ENCODE measurements at places on chromosomes 1 and 21.
A peak's percentile ranks its signal among the peaks of the same experiment; 100 is the strongest.

DNA sequence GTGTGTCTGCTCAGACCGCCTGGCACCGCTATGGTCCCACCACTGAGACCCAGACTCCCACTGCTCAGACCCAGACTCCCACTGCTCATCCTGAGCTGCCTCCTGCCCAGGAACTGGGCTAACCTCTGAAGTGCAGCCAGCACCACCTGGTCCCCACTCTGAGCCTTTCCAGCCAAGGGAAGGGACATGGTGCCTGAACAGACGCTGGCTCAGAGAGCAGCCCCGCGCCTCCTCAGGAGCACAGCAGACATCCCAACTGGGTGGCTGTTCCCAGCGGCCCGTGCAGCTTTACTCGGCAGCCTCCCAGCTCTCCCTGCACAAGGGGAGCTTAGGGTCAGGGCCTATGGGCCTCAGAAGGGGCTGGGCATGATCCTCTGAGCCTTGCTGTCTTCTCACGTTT lies 27.8 kb upstream of the CNTN2 start:
- DNase-seq: no peak
- peaks cover 9% of the 10 kb centered on the region for H3K4me1 ChIP-seq
- no peaks in the 10 kb centered on the region for H3K36me3 ChIP-seq
- no peak overlapping the region for H3K4me3 ChIP-seq
- H3K27ac ChIP-seq: no peak overlapping the region

DNA sequence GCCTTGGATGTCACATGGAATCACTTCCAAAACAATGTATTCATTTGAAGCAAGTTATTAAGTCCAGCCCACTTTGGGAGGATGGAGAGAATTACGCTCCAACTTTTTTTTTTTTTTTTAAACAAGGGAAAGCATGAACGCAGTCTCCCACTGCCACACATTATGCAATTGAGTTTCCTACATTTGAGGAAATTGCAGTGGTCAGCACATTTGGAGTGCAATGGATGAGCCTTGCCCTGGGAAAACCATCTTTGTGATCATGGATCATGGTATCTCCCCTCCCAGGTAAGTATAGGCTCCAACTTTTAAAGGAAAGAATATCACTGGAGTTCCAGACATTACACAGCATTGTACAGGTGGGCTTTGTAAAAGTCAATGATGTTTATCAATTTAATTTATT lies 26.7 kb downstream of the MAP10 start:
- H3K4me3 ChIP-seq: no peak overlapping the region
- H3K27ac ChIP-seq: no peak overlapping the region
- no peaks in the 10 kb centered on the region for H3K36me3 ChIP-seq
- H3K4me1 ChIP-seq: no peaks in the 10 kb centered on the region
- no peaks in the 10 kb centered on the region for H3K27me3 ChIP-seq

GRCh38 chr1:176826265-176826664 lies 338.2 kb downstream of the ASTN1 start:
- no peaks in the 10 kb centered on the region for H3K36me3 ChIP-seq
- no peaks in the 10 kb centered on the region for H3K27me3 ChIP-seq
- H3K27ac ChIP-seq: no peak overlapping the region
- H3K4me1 ChIP-seq: no peaks in the 10 kb centered on the region

GRCh38 chr21:44969931-44970755 lies 30.3 kb downstream of the SLX9 start:
- peaks cover 12% of the 10 kb centered on the region for H3K36me3 ChIP-seq
- peaks cover 50% of the 10 kb centered on the region for H3K4me1 ChIP-seq
- no peak for DNase-seq
- H3K27ac ChIP-seq: no peak overlapping the region
- H3K27me3 ChIP-seq: no peaks in the 10 kb centered on the region

- peaks cover 31% of the 10 kb centered on the region for H3K4me1 ChIP-seq
- no peak overlapping the region for H3K27ac ChIP-seq
- H3K27me3 ChIP-seq: no peaks in the 10 kb centered on the region
- no peak overlapping the region for H3K4me3 ChIP-seq
- no peak for DNase-seq
Measured at GRCh38 chr1:56540467-56540866, 38.9 kb downstream of the PLPP3 start.

DNA sequence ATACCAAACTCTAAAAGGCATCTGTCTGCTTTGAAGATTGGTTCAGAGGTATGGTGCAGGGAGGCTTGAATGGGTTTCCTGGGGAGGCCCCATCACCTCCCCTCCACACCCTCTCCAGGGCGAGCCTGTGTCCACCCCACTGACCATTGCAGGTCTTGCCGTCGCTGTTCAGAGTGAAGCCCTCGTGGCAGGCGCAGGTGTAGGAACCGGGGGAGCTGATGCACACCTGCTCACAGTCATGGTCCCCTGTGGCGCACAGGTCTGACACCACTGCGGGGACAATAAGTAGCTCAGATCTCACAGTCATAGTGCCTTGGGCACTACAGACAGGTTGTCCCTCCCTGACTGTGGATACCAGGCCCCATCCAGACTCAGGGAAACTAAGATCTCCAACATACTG lies 6.7 kb downstream of the MATN1 start:
- H3K27me3 ChIP-seq: no peaks in the 10 kb centered on the region
- H3K27ac ChIP-seq: no peak overlapping the region
- DNase-seq: no peak
- H3K4me1 ChIP-seq: peaks cover 11% of the 10 kb centered on the region
- no peaks in the 10 kb centered on the region for H3K36me3 ChIP-seq
- no peak overlapping the region for H3K4me3 ChIP-seq

DNA sequence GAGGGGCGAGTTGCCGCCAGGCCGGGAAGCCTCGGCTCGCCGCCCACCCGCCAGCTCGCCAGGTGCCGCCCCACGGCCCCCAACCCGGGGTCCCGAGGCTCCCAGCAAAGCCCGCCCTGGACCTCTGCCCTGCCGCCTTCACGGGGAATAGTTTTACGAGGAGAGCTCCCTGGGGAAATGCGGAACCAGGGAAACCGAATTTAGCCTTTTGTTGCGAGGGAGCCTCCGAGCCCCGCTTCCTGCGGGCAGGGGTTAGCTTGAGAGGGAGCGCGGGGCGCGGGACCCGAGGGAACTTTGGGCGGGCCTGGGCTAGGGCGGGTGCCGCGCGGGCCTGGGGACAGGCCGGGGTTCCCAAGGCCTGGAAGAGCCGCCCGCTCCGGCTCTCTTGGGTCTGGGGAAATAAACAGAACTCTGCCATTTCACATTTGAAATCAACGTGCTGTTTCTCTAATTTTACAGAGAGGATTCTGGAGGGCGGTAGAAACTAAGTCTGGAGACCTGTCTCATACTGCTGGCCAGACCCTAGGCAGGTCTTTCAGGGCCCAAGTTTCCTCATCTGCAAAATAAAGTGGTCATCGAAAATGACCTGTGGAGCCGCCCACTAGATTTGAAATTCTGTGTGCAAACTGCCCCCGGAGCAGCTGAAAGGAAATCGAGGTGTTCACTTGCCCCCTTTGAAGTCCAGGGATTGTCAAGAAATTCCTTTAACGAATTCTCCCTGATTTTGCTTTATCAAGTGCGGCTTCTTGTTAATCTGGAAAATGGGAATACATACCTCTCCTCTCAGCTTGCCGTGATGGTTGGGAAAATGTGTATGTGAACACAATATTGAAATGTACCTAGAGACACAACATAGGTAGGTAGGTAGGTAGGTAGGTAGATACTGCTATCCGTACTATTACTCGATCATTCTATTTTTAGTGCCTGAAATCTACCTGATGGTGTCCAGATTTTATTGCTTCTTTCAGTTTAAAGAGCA lies 749 bp upstream of the GLUL start:
- peak overlapping the region; percentile 99 for H3K27ac ChIP-seq
- peaks cover 16% of the 10 kb centered on the region for H3K36me3 ChIP-seq

GRCh38 chr1:205677167-205677566 lies 3.1 kb downstream of the SLC45A3 start:
- H3K36me3 ChIP-seq: no peaks in the 10 kb centered on the region
- peaks cover 26% of the 10 kb centered on the region for H3K4me1 ChIP-seq

- H3K36me3 ChIP-seq: no peaks in the 10 kb centered on the region
- no peak overlapping the region for H3K4me3 ChIP-seq
- H3K27me3 ChIP-seq: peaks cover 9% of the 10 kb centered on the region
- no peak overlapping the region for H3K27ac ChIP-seq
- no peaks in the 10 kb centered on the region for H3K4me1 ChIP-seq
Measured at GRCh38 chr1:160113407-160113806, 2.2 kb upstream of the ATP1A2 start.

DNA sequence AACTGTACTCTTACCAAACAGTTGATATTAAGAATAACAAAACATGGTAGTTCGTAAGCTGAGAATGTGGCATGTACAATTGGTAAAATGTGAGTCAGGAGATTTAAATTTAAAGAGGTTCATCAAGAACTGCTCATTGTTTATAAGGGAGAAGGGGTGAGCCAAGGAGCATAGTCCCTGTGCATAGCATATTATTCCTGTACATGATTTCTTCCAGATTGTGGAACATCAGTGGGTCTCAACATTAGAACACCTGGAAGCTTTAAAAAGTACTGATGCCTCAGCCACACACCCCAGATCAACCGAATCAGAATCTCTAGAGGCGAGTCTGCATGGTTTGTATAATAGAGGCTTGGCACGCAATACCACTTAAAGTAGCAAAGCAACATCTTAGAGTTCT lies 56.1 kb downstream of the KCTD3 start:
- H3K27ac ChIP-seq: no peak overlapping the region
- peaks cover 37% of the 10 kb centered on the region for H3K36me3 ChIP-seq
- no peaks in the 10 kb centered on the region for H3K27me3 ChIP-seq
- H3K4me3 ChIP-seq: no peak overlapping the region

DNA sequence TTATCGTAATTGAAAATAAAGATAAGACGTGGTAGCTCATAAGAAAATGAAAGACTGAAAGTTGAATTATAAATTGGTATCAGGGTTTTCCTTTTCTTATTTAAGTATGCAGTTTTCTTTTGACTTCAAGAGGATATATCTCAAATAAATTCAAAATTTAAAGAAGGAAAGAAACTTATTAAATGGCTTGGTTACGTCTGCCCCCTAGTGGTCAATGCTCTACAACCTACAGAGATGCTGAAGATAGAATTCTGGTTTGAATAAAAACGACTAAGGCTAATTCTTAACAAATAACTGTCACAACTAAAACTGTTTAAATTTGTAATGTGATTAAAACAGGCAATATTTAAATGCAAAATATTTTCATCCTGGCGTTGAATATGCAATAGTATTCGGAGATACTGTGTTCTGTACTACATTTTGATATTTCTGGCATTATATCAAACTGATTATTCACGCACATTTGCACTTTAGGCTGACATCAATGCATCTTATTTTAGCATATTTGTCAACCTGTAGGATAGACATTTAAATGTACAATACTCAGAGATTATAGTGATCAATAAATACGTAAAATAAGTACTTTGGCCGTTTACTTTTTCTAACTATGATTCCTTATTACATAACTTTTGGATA lies 26.8 kb downstream of the IFI44 start:
- no peak overlapping the region for H3K27ac ChIP-seq
- H3K36me3 ChIP-seq: no peaks in the 10 kb centered on the region

- no peak for DNase-seq
- H3K4me3 ChIP-seq: no peak overlapping the region
- H3K27me3 ChIP-seq: no peaks in the 10 kb centered on the region
- H3K36me3 ChIP-seq: no peaks in the 10 kb centered on the region
Measured at GRCh38 chr1:219155135-219155534, 18.5 kb upstream of the LYPLAL1 start.

DNA sequence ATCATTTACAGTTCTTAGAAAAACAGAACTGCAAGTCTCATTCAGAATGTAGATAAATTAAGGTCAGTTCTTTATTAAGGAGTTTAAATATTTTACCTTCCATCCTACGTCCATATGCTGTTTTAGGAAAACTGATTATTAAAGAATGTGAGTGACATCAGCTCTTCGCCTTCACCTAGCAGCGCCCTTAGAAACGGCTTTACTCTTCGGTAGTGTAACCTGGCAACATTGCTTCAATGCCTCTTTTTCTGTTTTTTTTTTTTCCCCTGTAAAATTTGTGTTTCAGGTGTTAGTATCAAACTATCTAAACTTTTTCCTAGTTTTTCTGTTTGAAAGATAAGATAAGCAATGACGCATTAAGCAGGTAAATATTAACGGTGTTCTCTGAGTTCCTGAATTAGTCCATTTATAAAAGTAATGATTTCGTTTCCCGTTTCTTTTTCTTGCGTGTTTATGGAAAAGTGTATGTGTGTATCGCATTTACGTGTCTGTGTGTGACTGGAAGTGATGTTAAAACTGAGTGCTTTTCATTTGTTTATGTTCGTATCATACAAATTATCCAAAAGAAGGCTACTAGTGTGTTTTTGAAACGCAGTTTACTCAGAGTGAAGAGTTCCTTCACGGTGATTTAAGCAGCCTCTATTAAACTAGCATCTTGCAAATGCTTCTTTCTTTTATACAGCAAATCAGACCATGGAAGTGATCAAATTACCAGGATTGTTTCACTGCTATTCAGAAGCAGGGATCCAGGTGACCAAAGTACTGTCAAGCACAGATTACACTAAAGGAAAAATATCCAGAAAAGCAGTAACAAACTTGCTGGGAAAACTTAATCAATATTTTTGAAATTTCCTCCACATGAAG lies 139.0 kb downstream of the SDCCAG8 start:
- H3K27ac ChIP-seq: no peak overlapping the region
- no peaks in the 10 kb centered on the region for H3K27me3 ChIP-seq
- peaks cover 22% of the 10 kb centered on the region for H3K36me3 ChIP-seq

DNA sequence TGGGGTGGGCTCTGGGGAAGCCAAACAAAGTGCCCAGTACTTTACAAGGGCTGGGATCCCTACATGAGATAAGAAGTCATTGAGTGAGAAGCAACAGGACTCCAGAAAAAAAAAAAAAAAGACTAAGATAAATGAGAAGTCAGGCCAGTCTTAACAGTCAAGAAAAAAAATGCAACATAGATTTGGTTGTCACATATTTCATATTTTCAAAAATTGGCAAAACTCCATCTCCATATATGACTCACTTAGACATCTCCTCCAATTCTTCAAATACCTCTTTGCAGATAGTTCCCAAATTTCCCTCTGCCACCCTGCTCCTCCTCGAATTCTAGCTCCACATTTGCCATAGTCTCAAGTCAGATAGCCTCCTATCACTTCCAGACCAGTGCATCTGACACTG lies 20.9 kb upstream of the SIPA1L2 start:
- H3K4me1 ChIP-seq: no peaks in the 10 kb centered on the region
- no peaks in the 10 kb centered on the region for H3K27me3 ChIP-seq
- no peak overlapping the region for H3K4me3 ChIP-seq
- no peaks in the 10 kb centered on the region for H3K36me3 ChIP-seq

DNA sequence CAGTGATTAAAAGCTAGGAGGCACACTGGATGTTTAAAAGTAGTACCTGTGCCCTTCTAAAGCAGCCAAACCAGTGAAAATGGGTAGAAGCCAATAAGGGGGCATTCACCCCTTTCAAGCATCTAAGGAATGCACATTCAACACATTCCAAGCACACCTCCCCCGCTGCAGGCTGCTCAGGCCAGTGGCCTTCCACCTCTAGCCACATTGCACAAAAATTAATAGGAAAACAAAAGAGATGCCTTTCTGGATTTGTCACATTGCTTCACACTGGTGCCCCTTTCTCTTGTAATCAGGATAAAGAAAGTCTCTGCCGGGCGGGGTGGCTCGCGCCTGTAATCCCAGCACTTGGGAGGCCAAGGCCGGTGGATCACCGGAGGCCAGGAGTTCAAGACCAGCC lies 834.0 kb downstream of the USP25 start:
- peak; percentile 51 for DNase-seq
- H3K27me3 ChIP-seq: no peaks in the 10 kb centered on the region
- H3K36me3 ChIP-seq: no peaks in the 10 kb centered on the region
- H3K4me3 ChIP-seq: no peak overlapping the region
- no peak overlapping the region for H3K27ac ChIP-seq

All from lower lobe of right lung (tissue), 2 donors.